Calu3 (cell line): ENCODE measurements at places on chromosomes 5 and 9. TPM values are rescaled to one million over a fixed set of nuclear protein-coding genes. Genes with fewer than 3 reads are reported as not detected.

DNA sequence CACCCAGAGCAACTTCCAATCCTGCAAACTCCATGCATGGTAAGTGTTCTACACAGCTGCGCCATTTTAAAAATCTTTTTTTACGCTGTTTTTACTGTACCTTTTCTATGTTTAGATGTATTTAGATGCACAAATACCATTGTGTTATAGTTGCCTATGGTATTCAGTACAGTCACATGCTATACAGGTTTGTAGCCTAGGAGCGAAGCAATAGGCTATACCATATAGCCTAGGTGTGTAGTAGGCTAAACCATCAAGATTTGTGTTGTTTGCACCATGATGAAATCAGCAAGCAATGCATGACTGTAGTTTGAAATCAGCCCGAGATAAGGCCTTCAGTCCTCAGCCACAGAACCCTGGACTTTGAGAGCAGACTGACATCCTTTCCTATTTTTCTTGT is 101.2 kb downstream of the LIX1 start:
- DNase-seq, result no peak

DNA sequence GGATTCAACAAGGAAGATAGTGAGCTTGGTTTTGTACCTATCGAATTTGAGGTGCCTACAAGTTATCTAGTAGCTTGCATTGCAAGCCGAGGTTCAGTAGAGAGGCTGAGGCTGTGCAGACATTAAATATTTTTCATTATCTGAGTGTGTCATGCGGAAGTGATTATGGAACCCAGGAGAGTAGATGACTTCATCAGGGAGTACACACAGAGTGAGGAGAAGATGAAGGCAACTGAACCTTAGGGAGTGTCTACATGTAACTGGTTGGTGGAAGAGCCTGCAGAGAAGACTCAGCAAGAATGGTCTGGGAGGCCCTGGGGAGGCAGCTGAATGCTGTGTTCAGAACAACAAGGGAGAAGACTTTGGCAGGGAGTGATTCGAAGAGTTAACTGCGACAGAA is 393.9 kb downstream of the ARHGEF28 start:
- no peak for DNase-seq

- no peak for DNase-seq
Observed at GRCh38 chr5:88390096-88390441, 121.4 kb upstream of the TMEM161B start.

DNA sequence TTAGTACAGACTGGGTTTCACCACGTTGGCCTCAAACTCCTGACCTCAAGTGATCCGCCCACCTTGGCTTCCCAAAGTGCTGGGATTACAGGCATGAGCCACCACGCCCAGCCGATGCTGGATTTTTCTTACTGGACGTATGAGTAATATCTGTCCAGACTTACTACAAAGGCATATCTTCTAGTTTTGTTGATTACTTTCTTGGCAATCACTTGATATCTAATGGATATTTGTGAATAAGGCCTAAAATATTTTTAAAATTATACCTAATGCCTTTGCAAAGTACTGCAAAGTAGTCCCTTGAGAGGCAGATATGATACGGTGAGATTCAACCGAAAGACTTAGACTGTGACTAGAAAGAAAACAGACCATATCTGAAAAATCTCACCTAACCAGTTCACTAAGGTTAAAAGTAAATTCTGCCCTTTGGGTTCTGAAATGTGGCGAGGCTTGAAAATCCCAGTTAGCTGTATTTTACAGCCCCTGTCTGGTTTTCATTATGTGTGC is 152.1 kb downstream of the GNAQ start:
- peak; percentile 39 for DNase-seq

The SLC6A7 gene
- total RNA-seq, result not detected in 2 replicates
